ENCODE measurements at places on chromosomes 11 and 22.

GRCh38 chr11:43685440-43685839 lies 4.9 kb downstream of the HSD17B12 start:
- DNase-seq, result no peak

DNA sequence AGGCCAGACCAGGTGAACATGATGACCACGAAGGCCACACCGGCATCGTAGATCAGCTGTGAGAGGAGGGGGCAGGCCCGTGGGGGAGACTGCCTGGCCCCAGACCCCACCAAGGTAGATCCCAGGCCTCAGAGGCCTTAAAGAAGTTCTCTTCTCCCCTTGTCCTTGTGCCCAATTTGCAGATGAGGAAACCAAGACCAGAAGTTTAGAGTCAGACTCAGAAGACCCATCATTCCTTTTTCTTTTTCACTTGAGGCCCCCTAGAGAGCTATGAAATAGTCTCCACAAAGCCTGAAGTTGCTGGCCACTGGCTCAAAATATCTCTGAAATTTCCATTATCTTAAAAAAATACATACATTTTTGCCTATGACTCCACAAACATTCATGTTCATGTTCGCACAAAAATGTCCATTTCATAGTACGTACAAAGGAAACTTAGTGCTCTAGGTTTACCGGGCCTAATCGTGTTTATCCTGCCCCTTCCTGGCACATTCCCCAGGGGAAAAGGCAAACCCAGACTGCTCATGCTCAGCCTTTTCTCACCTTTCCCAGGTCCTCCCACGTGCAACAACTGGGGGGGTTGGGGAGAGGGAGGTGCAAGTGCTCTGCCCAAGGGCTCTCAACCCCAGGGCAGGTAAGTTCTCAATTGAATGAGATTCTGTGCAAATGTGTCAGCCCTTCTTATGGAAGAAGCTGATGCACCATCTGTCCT lies 19.2 kb downstream of the SLC43A1 start:
- no peak for DNase-seq

DNA sequence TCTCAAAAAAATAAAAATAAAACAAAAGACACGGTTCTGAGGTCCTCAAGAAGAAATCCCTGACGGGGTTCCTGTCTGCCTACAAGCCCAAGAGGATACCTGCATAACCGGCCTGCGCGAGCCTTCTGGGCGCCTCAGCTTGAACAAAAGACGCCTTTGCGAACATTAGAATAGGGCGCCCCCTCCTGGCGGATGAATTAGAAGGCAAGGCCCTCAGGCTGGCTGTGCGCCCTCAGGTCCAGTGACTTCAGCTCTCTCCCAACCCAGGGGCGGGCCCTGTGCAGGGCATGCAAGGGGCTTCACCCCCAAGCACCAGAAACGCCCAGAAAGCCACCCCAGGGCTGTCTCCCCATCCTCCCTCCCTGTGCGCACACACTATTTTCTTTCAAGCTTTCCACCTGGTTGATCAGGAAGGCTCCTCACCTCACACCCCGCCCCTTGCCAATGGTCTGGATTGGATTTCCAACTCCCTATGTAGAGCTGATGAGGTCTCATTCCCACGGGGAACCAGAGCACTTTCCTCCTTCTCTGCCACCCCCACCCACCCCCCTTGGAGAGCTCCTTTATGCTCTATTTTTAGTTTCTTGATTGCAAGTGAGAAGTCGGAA lies 273.3 kb downstream of the BUD13 start:
- DNase-seq, result peak; percentile 84

GRCh38 chr11:103877221-103877620 lies 159.2 kb upstream of the DDI1 start:
- no peak for DNase-seq

GRCh38 chr11:102251423-102251822 lies 65.9 kb upstream of the BIRC3 start:
- no peak for DNase-seq

- DNase-seq, result no peak
These were observed 18.9 kb upstream of the CARD18 start for GRCh38 chr11:105158436-105158835.

DNA sequence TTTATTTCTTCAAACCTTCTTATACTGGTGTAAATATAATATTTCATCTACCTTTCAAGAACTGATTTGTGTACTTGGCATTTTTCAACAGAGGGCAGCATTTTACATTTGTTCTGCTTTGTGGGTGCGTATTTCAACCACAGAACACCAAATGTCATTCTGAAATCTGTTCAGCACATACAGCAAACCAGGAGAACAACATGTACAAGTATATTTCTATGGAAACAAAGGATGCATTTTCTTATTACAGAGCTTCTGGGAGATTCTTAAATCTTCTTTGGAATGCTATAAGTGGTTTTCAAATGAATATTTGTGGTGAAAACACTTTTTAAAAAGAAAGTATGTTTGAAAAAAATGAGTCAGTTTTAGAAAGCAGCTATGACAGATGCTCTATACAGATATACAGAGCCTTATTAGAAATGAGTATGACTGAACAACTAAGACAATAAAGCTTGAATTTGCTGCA lies 946.0 kb downstream of the FAM181B start:
- DNase-seq, result peak; percentile 68
